ENCODE measurements at places on chromosomes 12 and 14.

- H3K4me1 ChIP-seq, result peaks cover 70% of the 10 kb centered on the region
- H3K36me3 ChIP-seq, result no peaks in the 10 kb centered on the region
- H3K27me3 ChIP-seq, result peaks cover 12% of the 10 kb centered on the region
- peak; percentile 91 for DNase-seq
These were observed at the start of gene NUAK1 for GRCh38 chr12:106138633-106139421. TSS of gene NUAK1 (minus strand) at chr12:106138954. CDS start at chr12:106138653, 301 bp downstream.

- H3K4me3 ChIP-seq, result no peak overlapping the region
- H3K27ac ChIP-seq, result no peak overlapping the region
- no peaks in the 10 kb centered on the region for H3K4me1 ChIP-seq
These were observed 117.1 kb upstream of the SLC35F4 start for GRCh38 chr14:57982804-57983634.

- H3K27me3 ChIP-seq, result peaks cover 100% of the 10 kb centered on the region
- peak; percentile 49 for DNase-seq
- peaks cover 21% of the 10 kb centered on the region for H3K4me1 ChIP-seq
- H3K36me3 ChIP-seq, result no peaks in the 10 kb centered on the region
- no peak within 1 kb of the TSS for H3K27ac ChIP-seq
These were observed at the start of gene FOXG1 for GRCh38 chr14:28766469-28766955. TSS of gene FOXG1 (plus strand) at chr14:28766787. CDS start at chr14:28767280, 493 bp downstream.

GRCh38 chr14:56367416-56367815 lies 212.2 kb upstream of the TMEM260 start:
- H3K27me3 ChIP-seq, result no peaks in the 10 kb centered on the region
- H3K4me1 ChIP-seq, result no peaks in the 10 kb centered on the region
- H3K27ac ChIP-seq, result no peak overlapping the region
- DNase-seq, result no peak
- no peak overlapping the region for H3K4me3 ChIP-seq
- no peaks in the 10 kb centered on the region for H3K36me3 ChIP-seq

GRCh38 chr12:54959291-54960018 lies 25.1 kb downstream of the TESPA1 start:
- H3K27ac ChIP-seq, result no peak overlapping the region
- H3K4me1 ChIP-seq, result no peaks in the 10 kb centered on the region
- H3K27me3 ChIP-seq, result no peaks in the 10 kb centered on the region
- DNase-seq, result no peak
- no peaks in the 10 kb centered on the region for H3K36me3 ChIP-seq

- H3K36me3 ChIP-seq, result no peaks in the 10 kb centered on the region
- no peak for DNase-seq
These were observed 904 bp upstream of the MAP4K5 start for GRCh38 chr14:50533241-50533705.

- H3K27ac ChIP-seq, result peak overlapping the region; percentile 97
- H3K36me3 ChIP-seq, result peaks cover 27% of the 10 kb centered on the region
- DNase-seq, result peak; percentile 85
- no peaks in the 10 kb centered on the region for H3K27me3 ChIP-seq
- peaks cover 42% of the 10 kb centered on the region for H3K4me1 ChIP-seq
These were observed 441 bp downstream of the RAB5B start for GRCh38 chr12:55974308-55974730.

DNA sequence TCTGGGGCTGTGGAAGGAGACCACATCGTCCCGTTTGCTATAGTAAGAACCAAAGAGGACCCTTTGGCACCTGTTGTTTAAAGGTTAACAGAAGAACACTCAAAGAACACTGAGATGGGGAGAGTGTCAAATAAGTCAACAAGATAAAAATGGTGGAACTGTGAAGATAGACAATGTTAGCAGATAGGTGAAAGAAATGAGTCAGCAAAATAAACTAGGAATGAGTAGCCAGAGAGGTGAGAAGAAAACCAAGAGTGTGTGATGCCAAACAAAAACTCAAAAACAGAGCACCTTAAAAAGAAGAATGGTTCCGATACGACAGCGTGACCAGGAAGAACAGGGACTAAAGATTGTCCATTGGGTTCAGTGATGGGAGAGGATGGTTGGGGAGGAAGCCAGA lies 74.7 kb upstream of the PIWIL1 start:
- no peak overlapping the region for H3K4me3 ChIP-seq
- H3K27me3 ChIP-seq, result no peaks in the 10 kb centered on the region
- H3K27ac ChIP-seq, result no peak overlapping the region
- no peaks in the 10 kb centered on the region for H3K36me3 ChIP-seq

DNA sequence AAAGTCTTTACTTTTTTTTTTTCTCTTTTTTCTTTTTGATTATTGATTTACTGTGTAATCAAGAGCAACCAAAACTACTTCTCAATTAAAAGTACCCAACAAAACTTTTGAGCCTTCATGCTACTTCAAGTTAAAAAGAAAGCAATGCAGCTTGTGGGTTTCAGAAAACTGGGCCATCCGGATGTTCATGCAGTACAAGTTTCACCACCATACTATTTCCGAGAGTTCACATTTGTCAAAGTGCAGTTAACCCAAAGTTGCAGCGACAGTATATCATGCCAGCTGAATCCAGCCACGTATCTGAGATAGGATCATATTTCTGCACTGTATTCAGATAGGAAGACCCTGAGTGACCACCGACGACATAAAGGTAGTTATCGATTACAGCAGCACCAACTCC lies 33.0 kb downstream of the KLHL28 start:
- H3K4me3 ChIP-seq, result no peak overlapping the region
- peaks cover 27% of the 10 kb centered on the region for H3K36me3 ChIP-seq
- H3K27ac ChIP-seq, result no peak overlapping the region
- H3K27me3 ChIP-seq, result no peaks in the 10 kb centered on the region
- no peaks in the 10 kb centered on the region for H3K4me1 ChIP-seq
- no peak for DNase-seq

DNA sequence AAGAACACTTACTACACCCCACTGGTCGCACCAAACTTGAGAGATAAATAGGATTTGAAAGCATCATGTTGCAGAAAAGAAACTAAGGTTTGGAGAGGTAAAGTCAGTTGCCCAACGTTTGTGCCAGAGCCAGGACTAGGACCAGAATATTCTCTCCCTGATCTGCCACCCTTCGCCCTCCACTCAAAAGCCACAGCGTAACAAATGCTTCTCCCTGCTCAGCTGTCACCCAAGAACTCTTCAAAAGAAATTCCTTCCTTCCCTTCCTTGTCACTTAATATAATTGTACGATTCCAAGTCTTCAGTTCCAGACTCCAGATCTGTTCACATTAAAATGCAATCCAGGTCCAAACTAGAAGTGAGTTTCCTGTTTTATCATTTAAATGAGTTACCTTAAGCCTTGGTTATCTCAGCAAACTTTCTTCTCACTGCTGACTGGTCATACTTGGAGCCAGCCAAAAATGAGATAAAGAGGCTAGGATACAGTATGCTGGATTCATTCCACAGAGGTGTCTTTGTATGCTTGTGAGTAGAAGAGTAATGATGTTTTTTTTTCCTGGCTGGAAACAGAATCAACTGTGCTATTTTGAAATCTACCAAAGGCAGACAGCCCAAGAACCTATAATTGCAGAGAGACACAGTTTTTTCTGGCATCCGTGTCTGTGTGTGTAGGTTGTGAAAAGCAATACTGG lies 12.8 kb upstream of the PPFIBP1 start:
- H3K27ac ChIP-seq, result no peak overlapping the region
- no peak for DNase-seq
- no peaks in the 10 kb centered on the region for H3K27me3 ChIP-seq
- H3K4me1 ChIP-seq, result peaks cover 8% of the 10 kb centered on the region
- no peak overlapping the region for H3K4me3 ChIP-seq

- H3K4me3 ChIP-seq, result no peak overlapping the region
- no peaks in the 10 kb centered on the region for H3K36me3 ChIP-seq
- H3K27ac ChIP-seq, result no peak overlapping the region
- H3K4me1 ChIP-seq, result no peaks in the 10 kb centered on the region
- no peak for DNase-seq
- H3K27me3 ChIP-seq, result no peaks in the 10 kb centered on the region
These were observed 216.9 kb downstream of the NTF3 start for GRCh38 chr12:5648692-5649359.

DNA sequence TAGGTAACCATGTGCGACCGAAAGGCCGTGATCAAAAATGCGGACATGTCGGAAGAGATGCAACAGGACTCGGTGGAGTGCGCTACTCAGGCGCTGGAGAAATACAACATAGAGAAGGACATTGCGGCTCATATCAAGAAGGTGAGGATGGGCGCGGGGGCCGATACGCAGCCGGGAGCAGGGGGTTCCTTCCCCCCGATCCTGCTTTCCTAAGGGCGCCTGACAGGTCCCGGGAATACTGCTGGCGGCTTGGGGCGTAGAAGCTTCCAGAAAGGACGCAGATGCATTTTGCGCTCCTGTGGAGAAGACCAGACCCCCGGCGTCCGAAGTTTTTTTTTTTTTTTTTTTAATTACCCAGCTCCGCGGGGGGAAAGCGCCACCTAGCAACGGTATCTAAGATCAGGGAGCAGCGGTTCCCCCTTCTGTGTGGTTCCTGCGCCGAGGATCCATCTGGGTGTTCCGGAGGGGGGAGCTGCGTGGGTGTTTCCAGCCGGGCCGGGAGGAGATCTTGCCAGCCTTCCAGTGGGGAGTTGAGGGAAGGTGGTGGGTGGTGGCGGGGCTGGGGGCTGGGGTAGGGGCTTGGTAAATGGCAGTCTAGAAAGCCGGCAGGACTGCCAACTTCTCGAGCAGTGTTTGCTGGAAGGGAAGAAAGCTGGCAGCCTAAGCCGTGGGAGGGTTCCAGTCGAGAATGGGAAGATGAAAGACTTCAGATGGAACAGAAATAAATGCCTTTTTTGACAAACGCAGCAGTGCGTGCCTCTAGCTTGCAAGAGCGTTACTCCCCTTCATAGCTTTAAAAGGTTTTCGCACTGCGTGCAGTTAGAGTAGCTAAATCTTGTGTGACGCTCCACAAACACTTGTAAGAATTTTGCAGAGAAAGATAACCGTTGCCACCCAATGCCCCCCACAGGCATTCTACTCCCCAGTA lies 764 bp downstream of the DYNLL1 start:
- DNase-seq, result peak; percentile 84
- no peaks in the 10 kb centered on the region for H3K27me3 ChIP-seq
- H3K36me3 ChIP-seq, result peaks cover 30% of the 10 kb centered on the region
- peaks cover 39% of the 10 kb centered on the region for H3K4me1 ChIP-seq
- peak overlapping the region; percentile 93 for H3K4me3 ChIP-seq
- H3K27ac ChIP-seq, result peak overlapping the region; percentile 81

DNA sequence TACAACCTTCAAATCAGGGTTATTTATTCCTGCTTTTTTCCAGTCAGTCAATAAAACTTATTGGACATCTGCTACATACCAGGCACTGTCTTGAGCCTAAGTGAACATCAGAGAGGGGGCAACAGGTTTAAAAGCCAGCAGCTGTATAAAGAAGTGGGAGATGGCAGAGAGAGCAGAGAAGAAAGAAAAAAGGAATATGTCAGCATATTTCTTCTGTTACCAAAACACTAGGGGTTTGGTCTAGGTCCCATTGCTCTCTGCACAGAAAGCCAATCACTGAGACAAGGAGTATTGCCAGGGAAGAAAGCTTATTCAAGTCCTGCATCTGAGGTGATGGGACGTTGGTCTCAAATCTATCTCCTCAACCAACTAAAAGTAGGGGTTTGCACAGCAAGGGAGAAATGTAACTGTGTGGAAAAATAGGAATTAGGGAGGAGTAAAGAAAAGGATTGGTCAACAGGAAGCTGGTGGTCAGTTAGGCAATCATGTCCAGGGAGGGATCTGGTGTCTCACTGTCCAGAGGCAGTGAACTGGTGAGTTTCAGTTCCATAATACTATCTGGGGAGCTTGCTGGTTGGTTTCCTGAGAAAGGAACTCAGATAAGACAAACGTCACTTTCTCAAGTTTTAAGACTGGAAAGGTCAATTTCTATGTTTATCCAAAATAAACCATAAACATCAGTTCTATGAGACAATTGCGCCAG lies 107.5 kb downstream of the PHLDA1 start:
- DNase-seq, result no peak
- H3K27me3 ChIP-seq, result no peaks in the 10 kb centered on the region
- no peaks in the 10 kb centered on the region for H3K36me3 ChIP-seq
- H3K4me3 ChIP-seq, result no peak overlapping the region
- no peaks in the 10 kb centered on the region for H3K4me1 ChIP-seq

DNA sequence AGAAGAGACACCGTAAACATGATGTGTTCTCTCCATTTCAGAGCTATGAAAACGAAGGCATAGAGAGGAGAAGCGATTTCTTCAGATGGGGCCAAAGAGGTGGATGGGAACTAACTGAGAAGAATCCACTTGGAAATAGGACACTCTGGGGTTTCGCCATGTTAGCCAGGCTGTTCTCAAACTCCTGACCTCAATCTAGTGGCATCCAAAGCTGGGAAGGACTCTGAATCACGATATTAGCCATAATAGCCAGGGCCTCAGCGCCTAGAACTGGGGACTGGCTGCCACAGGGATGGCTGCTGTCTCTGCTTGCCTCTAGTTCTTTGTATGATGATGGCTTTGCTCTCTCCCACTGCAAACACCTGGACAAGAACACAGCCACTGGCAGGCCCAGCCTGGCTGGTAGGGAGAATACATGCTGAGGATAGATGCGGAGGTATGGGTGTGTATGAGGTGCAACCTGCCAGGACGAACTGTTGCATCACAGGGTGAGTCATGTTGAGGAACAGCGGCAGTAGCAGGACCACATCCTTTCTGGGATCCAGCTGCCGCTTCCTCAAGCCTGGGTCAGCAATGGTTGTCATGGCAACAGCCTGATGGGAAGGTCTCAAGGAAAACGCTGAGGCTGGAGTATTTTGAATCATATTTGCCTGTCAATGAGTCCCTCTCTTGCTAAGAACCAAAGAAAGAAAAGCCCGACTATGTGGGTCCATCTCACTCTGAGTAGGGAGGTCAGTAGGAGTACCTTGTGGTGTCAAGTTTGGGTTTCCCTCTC lies 31.1 kb downstream of the CCDC177 start:
- no peak overlapping the region for H3K27ac ChIP-seq
- H3K27me3 ChIP-seq, result peaks cover 51% of the 10 kb centered on the region

- no peak overlapping the region for H3K27ac ChIP-seq
- H3K4me3 ChIP-seq, result no peak overlapping the region
- peaks cover 88% of the 10 kb centered on the region for H3K36me3 ChIP-seq
- no peaks in the 10 kb centered on the region for H3K4me1 ChIP-seq
- DNase-seq, result no peak
- H3K27me3 ChIP-seq, result no peaks in the 10 kb centered on the region
These were observed 27.6 kb upstream of the KCNMB4 start for GRCh38 chr12:70338531-70338930.

DNA sequence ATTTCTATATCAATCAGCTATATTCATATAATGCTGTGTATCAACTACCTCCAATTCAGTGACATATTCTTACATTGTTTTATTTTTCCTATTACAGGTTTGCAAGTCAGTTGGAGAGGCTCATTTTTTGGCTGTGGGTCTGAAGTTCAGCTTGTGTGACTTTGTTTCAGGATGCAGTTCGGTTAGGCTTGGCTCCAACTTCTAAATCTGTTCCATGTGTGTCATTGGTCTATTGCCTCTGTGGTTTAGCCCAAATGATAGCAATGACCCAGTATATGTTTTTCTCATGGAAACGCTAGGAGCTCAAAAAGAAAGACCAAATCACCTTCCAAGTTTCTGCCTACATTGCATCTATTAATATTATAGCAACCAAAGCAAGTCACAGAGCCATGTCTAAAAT lies 848.6 kb upstream of the LRFN5 start:
- H3K27me3 ChIP-seq, result no peaks in the 10 kb centered on the region
- no peak overlapping the region for H3K27ac ChIP-seq
- DNase-seq, result peak; percentile 10
- no peak overlapping the region for H3K4me3 ChIP-seq
- H3K4me1 ChIP-seq, result no peaks in the 10 kb centered on the region
- H3K36me3 ChIP-seq, result no peaks in the 10 kb centered on the region

Data from stomach (tissue), 19 donors.